Kidney epithelial cell (primary cell): ENCODE measurements at places on chromosomes 11 and 22. TPM values are rescaled to one million over a fixed set of nuclear protein-coding genes. Genes with fewer than 3 reads are reported as not detected.

DNA sequence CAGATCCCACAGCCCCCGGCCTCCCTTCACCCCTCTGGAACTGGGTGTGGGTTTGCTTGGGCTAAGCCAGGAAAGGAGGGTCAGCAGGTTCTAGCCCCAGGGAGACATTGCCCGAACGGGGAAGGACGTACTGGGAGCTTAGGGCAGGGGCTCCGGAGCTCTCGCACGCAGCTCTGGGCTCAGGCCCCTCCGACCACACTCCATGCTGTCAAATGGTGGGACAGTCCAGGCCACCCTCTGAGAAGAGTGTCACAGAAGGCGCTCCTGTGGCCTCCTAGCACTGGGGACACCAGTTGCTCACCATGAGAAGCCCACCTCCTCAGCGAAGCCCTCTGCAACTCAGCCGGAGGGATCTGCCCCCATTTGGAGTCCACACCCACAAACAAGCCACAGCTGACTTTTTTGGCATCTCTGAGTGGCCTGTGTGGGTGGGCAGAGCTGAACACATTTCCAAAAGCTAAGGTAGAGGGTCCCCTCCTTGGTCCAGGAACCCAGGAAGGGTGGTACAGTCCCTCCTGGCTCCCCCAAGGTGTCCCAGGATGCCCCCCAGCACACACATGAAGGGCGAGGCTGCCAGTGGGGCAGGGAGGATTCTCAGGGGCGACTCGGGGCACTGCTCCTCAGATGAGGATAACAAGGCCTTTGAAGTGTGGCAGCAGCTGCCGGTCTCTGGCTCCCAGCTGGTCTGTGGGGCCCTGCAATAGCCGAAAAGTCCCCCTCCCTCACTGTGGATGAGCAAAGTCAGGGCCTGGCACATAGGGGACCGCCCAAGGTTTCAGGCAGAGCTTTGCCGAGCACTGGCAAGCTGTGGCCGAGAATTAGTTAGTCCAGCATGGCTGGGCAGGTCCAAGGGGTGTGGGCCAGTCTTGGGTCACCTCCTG is 13.0 kb upstream of the TEF start:
- no peak for DNase-seq

DNA sequence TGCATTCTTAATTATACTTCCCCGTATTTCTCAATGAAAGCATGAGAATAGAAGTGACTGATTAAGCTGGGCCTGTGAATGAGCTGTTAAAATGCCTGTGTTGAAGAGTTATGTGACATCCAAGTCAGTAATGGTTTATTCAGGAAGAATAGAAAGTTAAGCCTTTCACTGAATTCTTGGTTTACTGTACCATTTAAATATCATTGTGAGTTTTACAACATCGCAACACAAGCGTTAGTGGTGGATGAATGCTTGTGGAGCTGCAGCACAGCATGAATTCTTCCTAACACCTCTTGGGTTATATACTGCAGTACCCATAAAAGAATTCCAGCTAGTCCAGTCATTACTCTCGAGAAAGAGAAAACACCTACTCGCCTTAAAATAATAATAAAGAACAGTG is 257.8 kb downstream of the JRKL start:
- DNase-seq: no peak

DNA sequence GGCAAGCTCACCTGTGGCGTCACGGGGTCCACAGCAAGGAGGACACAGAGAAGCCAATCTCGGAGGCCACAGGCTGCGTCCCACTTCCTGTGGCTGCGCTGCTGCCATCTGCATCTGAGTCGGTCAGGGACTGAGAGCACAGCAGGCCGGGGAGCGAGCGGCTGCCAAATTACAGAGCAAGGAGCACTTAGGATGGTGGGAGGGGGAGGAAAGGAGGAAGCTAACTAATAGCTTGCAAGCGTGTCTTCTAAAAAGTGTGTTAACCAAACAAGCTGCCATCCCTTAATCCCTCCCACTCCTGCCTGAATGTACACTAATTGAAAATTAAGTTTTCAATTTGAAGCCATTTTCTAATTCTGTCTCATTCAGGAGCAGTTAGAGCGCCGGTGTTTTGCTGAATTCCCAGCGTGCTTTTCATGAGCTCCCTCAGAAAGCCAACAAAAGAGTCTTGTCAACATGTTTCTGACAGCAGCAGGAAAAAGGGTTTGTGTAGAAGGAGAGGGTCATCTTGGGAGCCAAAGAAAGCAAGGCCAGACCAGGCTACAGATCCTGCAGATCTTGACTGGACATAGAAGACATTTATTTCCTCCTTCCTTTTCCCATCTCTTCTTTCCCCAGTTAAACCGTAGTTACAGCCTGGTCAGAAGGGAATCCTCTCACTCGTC is 42.4 kb upstream of the API5 start:
- DNase-seq: no peak

Gene CALCA
- 1.8 and 6.0 TPM in 2 replicates for total RNA-seq

Gene BAIAP2L2
- 4.1 and 5.4 TPM in 2 replicates for total RNA-seq

Gene RAB38
- total RNA-seq: 6.2 and 7.3 TPM in 2 replicates
